ENCODE measurements at places on chromosomes 7 and 10.

GRCh38 chr10:21943633-21944265, 59.8 kb downstream of the DNAJC1 start:
- no peak for DNase-seq

DNA sequence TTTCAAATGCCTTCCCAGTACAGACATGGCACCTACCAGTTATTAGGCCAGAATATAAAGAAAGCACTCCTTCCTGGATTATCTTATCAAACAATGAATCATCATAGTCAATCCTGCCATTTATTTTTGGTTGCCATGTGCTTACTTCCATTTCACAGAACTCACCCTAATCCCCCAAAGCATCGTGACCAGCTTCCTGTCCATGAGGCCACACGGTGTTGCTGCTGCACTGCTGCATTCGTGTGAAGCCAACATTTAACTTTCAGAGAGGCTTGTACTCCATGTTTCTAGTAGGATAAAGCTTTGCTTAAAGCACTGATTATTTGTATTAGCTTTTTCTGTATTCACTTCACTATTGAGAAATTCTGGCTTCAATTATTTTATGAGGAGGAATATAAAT, 14.4 kb downstream of the COL28A1 start:
- no peak for DNase-seq

- peak; percentile 32 for DNase-seq
Observed at GRCh38 chr7:41977151-41977651, 259.8 kb downstream of the GLI3 start.

DNA sequence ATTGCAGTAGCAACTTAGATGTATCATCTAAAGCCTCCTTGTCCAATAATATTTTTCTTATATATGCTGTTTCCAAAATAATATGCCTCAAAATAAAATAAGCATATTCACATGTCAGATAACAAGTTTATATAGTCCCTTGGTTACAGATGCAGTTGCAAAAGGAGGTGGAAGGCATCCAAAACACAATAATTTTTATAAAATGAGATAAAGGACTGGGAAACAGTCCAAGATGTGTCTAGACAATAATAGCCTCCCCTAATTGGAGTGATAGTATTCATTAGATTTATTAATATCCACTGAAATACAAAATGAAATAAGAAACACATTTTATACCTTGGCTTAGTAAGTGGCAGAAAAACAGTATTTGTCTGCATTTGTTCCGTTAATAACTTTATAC, 30.3 kb downstream of the BCAP29 start:
- DNase-seq: peak; percentile 72

- no peak for DNase-seq
Observed at GRCh38 chr7:39357648-39358047, 208.6 kb upstream of the YAE1 start.

- DNase-seq: no peak
Observed at GRCh38 chr7:40324914-40325313, 190.1 kb downstream of the SUGCT start.

- no peak for DNase-seq
Observed at GRCh38 chr7:573269-573932, 53.8 kb upstream of the PDGFA start.

- no peak for DNase-seq
Observed at GRCh38 chr10:27794157-27794556, 48.5 kb upstream of the MKX start.

DNA sequence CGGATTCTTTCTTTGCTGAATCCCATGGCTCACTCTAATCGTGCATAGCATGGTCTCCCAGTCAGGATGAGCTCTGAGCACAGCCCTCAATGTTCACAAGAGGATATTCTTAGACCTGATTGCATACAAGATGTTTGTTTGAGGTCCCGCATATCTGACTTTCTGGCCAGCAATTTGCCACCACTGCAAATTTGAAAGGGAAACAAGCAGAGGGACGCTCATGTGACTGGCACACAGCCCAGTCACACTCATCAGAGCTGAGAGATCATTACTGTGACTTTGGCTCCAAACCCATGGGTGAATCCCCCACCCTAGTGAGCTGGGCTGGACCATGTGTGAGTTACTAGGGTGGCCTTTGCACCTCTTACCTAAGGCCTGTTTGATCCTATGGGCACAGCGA, 9.9 kb downstream of the TAS2R41 start:
- DNase-seq: peak; percentile 74

DNA sequence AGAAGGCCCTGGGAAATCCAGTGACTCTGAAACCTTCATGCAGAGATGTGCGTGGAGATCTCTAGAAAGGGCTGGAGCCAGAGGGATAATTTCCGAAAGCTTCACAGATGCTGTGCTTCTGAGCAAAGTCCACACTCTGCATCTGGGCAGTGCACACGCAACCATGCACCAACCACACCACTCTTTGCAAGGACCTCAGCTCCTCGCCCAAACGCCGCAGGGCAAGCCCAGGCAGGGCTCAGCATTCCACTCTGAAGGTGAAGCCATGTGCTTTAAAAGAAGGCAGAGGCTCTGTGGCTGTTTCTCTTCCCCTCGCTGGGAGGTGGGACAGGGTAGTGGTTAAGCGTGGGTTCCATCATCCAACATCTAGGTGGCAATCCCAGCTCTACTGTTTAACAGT, 48.4 kb downstream of the ASB13 start:
- no peak for DNase-seq

GRCh38 chr7:149431486-149432120, 29.3 kb downstream of the ZNF777 start:
- no peak for DNase-seq

GRCh38 chr7:77570330-77571011, 33.4 kb downstream of the PTPN12 start:
- DNase-seq: no peak

DNA sequence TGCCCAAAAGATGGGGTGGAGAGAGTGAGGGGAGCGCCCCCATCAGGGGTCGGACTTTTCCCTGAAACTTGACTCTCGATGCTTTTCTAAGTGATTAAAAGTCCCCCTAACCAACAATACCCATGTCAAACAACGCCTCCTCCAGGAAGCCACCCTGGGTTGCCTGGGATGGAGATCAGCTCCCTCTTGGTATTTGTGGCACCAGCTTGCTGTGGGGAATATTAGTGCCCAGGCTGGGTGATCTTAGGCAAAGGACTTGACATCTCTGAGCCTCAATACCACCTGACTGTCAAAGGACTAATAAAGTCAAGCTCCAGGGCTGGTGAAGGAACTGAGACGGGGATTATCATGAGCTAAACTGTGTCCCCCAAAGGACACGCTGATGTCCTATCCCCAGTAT, 18.2 kb upstream of the ELFN1 start:
- DNase-seq: no peak

DNA sequence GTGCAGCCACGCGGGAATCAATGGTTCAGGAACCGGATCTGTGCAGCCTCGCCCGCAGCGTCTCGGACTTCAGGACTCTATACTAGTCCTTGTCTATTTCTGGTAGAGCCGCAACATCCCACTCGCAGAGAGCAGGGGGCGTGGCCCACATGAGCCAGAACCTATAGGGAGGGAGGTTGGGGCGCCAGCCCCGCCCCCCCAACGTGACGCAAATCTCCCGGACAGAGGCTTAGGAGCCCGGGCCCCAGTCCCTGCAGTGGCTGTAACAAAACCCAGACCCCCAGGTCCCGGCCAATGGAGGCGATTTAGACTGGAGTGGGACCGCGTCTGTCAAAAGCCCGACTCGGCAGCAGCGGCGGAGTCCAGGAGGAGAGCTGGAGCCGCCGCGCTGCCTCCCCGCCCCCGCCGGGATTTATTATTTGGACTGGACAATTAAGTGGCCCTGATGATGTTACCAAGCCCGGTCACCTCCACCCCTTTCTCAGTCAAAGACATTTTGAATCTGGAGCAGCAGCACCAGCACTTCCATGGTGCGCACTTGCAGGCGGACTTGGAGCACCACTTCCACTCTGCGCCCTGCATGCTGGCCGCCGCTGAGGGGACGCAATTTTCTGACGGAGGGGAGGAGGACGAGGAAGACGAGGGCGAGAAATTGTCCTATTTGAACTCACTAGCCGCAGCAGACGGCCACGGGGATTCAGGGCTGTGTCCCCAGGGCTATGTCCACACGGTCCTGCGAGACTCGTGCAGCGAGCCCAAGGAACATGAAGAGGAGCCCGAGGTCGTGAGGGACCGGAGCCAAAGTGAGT, at the start of gene NKX2-3:
Gene NKX2-3, plus strand, starts transcription at position 256 of the 809 bp plus-strand sequence. Its CDS starts 190 bp downstream, at position 446.
- no peak for DNase-seq

GRCh38 chr10:35501923-35502322, 103.2 kb upstream of the GJD4 start:
- no peak for DNase-seq

GRCh38 chr10:98041352-98042043, 11.1 kb upstream of the CRTAC1 start:
- DNase-seq: peak; percentile 35

DNA sequence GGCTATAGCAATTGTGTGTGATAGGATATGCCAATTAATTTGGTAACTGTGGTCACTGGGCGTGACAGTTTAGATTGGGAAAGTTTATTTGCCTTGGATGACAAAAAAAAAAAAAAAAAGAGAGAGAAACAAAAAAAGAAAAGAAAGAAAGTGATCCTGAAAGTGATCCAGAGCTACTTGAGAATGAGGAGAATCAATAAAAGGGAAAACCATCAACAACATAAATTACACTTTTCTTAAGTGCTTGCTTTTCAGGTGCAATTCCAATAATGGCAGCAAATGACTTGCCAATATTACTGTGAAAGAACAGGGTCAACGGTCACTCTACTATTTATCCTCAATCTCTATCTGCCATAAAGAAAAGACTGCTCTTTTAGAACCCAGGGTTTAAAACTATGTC, 191.8 kb upstream of the SEMA3C start:
- peak; percentile 38 for DNase-seq

DNA sequence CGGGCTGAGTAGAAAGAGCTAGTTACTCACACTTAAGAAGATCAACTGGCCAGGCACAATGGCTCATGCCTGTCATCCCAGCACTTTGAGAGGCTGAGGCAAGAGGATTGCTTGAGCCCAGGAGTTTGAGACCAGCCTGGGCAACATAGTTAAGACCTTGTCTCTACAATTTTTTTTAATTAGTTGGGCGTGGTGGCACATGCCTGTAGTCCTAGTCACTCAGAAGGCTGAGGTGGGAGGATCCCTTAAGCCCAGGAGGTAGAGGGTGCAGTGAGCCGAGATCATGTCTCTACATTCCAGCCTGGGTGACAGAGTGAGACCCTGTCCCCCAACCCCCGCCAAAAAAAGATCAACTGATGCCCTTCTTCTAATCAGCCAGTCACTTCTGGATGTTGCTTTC, 74.6 kb upstream of the ATP6V0A4 start:
- no peak for DNase-seq

GRCh38 chr7:36303202-36304098, 86.2 kb upstream of the ANLN start:
- DNase-seq: peak; percentile 99

- no peak for DNase-seq
Observed at GRCh38 chr7:90897961-90898469, 301.9 kb downstream of the CDK14 start.

GRCh38 chr10:100984672-100985177, 2.6 kb downstream of the MRPL43 start:
- DNase-seq: no peak

DNA sequence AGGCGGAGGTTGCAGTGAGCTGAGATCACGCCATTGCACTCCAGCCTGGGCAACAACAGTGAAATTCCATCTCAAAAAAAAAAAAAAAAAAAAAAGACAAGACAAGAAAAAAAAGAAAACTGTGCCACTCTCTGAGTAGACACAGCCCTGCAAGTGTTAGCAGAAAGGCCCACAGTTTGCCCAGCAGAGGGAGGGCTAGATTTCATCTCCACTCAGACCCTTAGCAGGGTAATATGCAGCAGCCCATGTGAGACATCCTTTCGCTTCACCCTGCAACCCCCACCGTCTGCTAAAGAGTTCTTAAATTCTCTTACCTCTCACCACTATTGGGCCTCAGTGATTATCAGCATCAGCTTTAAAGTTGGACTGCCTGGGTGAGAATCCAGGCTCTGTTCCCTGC, 38.2 kb downstream of the CTNNA3 start:
- DNase-seq: no peak

DNA sequence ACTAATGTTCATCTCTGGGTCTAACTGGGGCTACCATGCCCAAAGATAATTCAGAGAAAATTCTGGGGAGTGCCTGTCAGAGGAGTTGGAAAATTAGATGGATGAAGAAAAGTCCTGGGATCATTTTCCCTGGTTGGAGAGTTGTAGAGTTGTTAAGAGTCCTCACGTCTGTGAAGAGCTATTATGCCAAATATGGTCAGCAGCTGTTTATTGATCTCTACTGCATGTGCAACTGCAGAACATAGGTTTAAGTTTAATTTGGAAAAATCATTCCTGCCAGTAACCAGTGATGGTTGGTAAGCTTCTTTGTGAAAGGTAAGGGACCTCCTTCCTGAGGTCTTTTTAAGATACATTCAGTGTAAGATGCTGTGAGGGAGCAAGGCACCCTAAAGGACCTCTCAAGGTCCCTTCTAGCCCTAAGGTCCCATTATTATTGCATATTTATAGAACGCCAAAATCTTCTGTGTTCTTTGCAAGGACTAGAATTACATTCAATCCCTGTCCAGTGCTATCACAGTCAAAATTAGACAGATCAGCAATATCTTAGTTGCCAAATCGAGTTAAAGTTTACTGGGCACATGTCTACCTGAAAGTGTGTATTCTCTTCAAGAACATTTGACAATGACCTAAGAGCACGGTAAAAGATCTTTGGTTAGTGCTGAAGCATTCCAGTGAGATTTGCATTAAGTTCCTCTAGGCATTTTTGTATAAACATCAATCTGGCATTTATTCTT, 62.7 kb downstream of the VTI1A start:
- no peak for DNase-seq

DNA sequence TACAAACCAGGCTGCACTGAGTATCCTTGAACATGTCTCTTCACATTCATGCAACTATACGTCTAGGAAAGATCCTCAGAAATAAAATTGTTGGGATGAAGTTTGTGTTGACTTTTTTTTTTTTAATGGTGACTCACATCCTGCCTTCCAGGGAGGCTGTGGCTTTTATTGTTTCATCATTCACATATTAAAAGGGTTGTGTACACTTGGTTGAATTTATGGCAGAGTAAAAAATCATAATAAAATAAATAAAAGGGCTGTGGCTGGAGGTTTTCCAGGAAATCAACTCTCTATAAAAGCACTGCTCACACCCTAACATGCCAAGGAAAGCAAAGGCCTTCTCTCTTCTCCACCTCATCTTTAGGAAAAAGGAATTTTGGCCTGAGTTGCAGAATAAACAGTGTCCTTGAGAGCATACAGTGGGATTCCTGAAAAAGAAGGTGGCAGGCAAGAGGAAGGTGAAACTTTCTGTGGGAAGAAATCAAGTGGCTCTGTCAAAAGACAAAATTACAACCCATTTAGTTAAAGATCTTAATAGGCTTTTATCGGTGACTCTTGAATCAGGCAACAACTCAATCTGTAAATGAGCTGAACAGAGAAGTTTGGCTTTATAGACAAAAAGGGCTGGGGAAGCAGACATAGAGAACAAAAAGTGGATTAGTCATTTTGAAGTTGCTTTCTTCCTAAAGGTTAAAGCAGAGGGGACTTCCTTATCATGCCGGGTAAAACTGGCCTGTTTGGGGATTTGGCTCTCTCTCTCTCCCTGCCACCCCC, 41.6 kb upstream of the FHIP2A start:
- DNase-seq: peak; percentile 31

- DNase-seq: no peak
Observed at GRCh38 chr7:1902231-1902855, 232.3 kb downstream of the ELFN1 start.
